ENCODE measurements at places on chromosomes 1 and 21.

- DNase-seq: no peak
These were observed 26.2 kb downstream of the LEMD1 start for GRCh38 chr1:205395616-205396015.

DNA sequence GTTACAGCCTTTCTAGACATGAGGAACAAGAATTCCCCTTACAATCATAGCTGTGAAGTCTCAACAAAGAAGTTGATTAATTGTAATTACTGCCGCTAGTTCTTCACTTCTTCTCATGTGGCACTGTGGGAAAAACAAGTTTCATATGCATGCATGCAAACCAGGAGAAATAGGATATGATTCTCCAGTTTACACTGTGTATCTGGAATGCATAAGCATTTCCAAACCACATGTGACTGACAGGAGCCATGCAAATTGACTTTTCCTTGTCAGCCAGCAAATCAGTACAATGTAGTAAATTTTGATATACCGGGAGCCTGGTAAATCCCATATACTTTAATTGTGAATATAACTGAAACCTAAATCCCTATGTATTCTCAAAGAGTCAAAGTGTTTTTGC lies 279.3 kb downstream of the PAPPA2 start:
- no peak for DNase-seq

- DNase-seq: no peak
These were observed 115.3 kb downstream of the LTN1 start for GRCh38 chr21:28877318-28877884.

DNA sequence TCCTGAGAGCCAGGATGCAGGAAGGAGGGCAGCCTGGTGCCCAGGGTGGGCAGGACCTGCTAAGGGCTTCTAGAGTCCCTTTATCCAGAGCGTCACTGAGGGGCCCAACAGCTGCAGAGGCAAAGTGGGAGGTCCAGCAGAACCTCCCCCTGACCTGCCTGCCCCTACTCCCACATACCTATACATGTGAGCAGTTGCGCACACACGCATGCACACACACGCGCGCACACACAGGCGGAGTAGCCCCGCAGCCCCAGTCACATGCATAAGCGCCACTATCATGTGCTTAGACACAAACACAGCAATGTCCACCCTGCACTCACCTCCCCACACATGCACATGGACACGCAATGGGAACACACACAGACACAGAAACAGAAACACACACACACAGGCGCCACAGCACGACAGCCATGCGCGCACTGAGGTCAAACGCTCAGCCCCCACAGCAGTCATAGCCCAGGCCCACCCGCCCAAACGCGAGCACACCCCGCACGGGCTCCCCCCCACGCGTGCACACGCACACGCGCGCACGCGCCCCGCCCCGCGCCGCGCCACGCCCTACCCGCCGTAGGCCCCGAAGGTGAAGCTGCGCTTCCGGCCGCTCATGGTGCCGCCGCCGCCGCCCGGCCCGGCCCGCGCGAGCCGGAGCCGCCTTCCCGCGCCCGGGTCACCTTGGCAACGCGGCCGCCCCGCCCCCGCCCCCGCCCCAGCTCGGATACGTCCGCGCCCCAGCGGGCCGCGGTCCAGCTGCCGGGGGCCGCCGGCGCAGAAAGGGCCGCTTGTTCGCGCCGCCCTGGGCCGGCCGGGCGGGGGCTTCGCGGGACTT lies 17.7 kb downstream of the RAP1GAP start:
- no peak for DNase-seq

DNA sequence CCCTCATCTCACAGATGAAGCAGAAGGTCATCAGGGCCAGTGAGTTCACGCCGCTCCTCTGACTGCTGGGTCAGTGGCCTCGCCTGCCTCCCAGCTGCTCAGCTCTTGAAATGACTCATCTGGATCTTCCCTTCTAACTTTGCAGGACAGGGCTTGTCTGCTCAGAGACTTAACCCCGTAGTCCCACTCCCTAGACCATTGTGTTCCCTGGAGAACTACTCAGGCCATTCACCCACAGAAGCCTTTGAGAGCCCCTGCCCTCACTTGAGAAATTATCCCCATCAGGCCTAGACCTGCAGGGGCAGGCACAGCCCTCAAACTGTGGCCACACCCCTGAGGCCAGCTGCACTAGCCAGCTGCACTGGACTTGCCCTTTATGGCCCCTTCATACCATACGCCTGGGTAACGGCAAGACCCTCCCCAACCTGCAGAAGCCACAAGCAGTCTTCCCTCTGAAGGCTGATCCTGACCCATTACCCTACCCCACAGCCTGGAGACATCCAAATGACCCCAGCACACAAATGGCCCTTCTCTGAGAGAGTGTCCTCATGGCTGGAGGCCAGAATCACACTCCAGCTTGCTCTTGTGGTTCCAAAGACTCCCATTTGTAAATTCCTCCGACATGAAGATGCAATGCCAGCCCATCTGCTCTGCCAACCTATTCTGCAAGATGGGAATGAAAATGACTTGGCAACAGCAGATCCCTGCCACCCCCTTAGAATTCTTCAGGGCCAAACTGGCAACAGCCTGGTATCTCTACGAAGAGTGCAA lies 33.2 kb downstream of the RCSD1 start:
- no peak for DNase-seq

GRCh38 chr21:27248814-27249213 lies 281.9 kb upstream of the ADAMTS5 start:
- DNase-seq: no peak
